Activated B cell treated with CpG ODN at 0.5 μM for 24 hours (primary cell): ENCODE measurements at places on chromosomes 5 and 9. TPM values are rescaled to one million over a fixed set of nuclear protein-coding genes. Genes with fewer than 3 reads are reported as not detected.

GRCh38 chr5:77743181-77743580 lies 33.0 kb downstream of the TBCA start:
- peaks cover 7% of the 10 kb centered on the region for H3K36me3 ChIP-seq
- H3K4me1 ChIP-seq: peaks cover 7% of the 10 kb centered on the region
- no peaks in the 10 kb centered on the region for H3K27me3 ChIP-seq
- DNase-seq: no peak
- H3K27ac ChIP-seq: no peak overlapping the region

DNA sequence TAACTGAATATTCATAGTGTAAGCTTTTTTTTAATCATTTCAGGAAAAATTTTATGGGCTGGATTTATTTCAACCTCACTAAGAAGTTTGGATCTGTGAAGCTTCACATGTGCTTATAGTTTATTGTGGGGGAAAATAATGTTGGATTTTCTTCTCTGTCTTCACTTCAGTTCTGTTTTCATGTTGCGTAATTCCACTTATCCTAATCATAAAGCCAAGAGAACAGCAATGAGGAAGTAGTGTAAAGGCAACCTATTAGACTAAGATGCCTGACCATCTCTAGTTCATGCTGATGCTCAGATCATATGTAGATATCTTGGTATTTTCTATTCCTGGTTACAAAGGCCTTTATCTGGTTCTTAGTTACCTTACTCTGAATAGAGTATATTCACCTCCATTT lies 50.0 kb downstream of the CD180 start:
- H3K36me3 ChIP-seq: peaks cover 34% of the 10 kb centered on the region
- DNase-seq: no peak
- H3K4me1 ChIP-seq: no peaks in the 10 kb centered on the region
- H3K27ac ChIP-seq: no peak overlapping the region

DNA sequence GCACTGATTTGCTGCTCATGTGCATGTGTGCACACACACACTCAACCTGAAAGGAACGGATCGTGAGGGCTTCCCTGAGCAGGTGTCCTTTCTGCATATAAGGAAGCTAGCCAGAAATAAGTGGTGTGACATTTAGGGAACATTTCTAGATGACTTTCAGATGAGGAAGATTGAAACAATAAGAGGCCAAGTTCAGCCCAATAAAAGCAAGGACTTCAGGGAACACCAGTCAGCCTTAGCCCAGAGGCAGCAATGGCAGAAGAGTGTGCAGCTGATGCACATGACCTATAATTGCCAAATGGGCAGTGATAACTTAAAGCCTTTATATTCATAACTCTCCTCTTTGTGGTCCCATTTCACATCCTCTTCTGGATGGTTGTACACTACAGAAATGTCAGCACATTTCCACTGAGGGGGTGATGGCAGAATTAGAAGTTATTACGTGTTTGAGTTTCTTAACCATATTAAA lies 255.5 kb downstream of the TRIM32 start:
- H3K4me1 ChIP-seq: peaks cover 8% of the 10 kb centered on the region
- no peak for DNase-seq
- H3K27me3 ChIP-seq: no peaks in the 10 kb centered on the region
- no peak overlapping the region for H3K4me3 ChIP-seq
- no peak overlapping the region for H3K27ac ChIP-seq

- no peaks in the 10 kb centered on the region for H3K27me3 ChIP-seq
- H3K4me1 ChIP-seq: peaks cover 91% of the 10 kb centered on the region
- no peak for DNase-seq
- H3K4me3 ChIP-seq: peak overlapping the region; percentile 84
Measured at GRCh38 chr5:159053216-159053615, 46.5 kb downstream of the EBF1 start.

GRCh38 chr9:69757996-69758675 lies 1.7 kb downstream of the PTAR1 start:
- peaks cover 25% of the 10 kb centered on the region for H3K4me1 ChIP-seq
- DNase-seq: no peak
- H3K36me3 ChIP-seq: peaks cover 13% of the 10 kb centered on the region
- H3K27ac ChIP-seq: peak overlapping the region; percentile 30
- no peaks in the 10 kb centered on the region for H3K27me3 ChIP-seq

DNA sequence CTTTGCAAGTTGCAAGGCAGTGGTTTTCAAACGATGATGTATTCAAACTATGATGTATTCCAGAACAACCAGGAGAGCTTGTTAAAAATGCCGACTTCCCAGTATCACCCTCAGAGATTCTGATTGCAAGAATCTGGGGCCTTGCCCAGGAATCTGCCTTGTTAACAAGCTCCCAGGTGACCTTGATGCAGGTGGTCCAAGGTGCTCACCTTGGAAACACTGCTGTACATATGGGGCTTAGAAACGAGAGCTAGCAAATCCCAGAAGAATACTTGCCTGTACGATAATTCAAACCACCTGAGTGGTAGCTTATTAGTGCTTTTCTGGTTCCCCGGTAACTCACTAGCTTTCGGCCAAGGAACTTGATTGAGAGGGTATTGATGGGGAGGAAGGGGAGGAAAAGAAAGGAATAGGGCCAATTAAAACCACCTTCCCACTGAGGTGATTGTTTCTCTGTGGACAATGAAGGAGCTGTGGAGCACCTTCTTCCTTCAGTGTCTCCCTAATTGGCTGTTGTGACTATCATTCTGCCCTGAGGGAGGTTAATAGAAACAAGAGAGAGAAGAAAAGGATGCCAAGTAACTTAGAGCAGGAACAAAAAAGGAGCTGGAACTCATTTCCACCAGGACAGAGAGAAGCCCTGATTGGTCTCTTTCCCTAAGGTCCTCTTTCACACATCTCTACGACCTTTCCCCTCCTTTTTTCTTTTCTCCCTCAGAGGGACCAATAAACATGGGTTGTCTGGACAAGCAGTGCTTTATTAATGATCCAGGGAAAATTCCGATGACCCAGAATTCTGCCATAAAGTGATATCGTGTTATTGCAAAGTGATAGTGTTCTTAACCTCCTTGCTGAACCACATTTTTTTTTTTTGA lies 218.8 kb downstream of the TMEM167A start:
- no peak overlapping the region for H3K27ac ChIP-seq
- H3K4me3 ChIP-seq: no peak overlapping the region
- H3K27me3 ChIP-seq: no peaks in the 10 kb centered on the region
- no peaks in the 10 kb centered on the region for H3K36me3 ChIP-seq
- no peak for DNase-seq
- no peaks in the 10 kb centered on the region for H3K4me1 ChIP-seq

DNA sequence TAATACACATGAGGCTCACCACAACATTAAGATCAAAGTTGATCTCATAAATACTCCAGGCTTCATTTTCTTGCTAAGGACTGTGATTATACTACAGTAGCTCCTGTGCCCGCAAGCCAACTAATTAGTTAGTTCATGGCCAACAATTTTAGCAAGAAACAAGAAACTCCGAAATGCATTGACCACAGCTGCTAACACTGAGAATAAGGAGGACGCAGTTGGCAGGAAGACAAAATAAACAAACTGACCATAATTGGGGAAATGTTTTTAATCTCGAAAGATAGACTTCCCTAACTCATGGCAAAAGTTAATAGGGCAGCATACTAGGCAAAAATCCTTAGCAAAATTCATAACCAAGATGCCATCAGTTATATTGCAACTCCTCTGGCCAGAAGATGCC lies 115.5 kb upstream of the SPEF2 start:
- no peak overlapping the region for H3K4me3 ChIP-seq
- no peaks in the 10 kb centered on the region for H3K27me3 ChIP-seq
- DNase-seq: no peak

- no peak overlapping the region for H3K27ac ChIP-seq
- no peaks in the 10 kb centered on the region for H3K4me1 ChIP-seq
- DNase-seq: no peak
- no peaks in the 10 kb centered on the region for H3K36me3 ChIP-seq
- H3K4me3 ChIP-seq: no peak overlapping the region
Measured at GRCh38 chr9:126303488-126303887, 23.1 kb upstream of the MVB12B start.

The TERT gene
- total RNA-seq: 0.22 and 0.35 TPM in 2 replicates

The MYOZ3 gene
- 0.18 TPM in 1 of 2 replicates, not detected in the other for total RNA-seq

The BSPRY gene
- 1.1 and 1.3 TPM in 2 replicates for total RNA-seq
